ENCODE measurements at places on chromosomes 4 and X.

DNA sequence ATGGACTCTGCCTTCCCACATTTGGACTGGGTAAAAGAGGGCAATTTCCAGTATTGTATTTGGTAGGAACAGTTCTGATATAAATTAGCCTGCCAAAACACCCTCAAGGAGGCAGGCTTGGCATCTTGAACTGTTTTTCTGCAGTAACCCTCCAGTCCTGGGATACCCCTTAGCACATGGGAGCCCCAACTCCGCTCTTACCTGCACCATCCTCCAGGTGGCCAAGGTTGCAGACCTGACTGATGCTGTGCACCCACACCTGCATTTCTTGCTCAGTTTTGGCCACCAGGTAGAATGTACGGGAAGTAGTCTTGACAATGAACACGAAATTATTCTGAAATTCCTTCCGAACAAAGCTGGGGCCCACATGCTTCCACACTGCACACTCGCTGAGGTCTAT, 35.1 kb downstream of the GAB3 start:
- DNase-seq, result no peak

DNA sequence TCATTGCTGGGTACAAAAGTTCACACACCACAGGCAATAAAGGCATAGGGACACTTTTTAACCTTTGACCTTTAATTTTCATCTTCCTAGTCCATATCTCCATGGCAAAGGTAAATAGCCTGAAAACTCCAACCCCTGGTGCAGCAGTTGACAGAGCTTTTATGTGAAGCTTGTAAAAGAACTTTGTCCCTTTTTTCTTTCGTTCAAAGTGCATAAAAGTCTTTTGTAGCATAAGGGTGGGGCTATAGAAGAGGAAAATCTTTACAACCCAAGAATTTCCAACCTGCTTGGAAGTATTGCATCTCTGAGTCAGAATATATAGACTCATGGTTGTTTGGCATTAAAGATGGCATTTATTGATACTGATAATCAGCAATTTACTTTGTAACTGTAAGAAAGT, 20.4 kb downstream of the POF1B start:
- DNase-seq, result no peak

GRCh38 chr4:89511776-89512175, 204.2 kb upstream of the GPRIN3 start:
- no peak for DNase-seq

DNA sequence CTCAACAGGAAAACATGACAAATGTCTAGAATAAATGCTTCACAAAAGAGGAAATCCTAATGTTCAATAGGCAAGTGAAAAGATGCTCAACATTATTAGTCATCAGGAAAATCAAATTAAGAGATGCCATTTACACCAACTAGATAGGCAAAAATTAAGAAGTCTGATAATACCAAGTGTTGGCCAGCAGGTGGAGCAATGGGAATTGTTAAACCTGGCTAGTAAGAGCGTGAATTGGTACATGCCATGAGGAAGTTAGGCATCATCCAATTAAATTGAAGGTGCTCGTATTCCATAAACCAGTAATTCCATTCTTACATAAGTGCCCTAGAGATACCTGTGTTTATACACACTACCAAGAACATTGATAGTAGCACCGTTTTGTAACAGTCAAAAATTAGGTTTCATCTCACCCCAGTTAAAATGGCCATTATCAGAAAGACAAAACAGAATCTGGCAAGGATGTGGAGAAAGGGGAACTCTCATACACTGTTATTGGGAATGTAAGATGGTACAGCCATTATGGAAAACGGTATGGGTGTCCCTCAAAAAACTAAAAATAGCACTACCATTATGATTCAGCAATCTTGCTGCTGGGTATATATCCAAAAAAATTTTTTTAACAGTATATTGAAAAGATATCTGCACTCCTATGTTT, 14.0 kb upstream of the ZCCHC18 start:
- DNase-seq, result peak; percentile 10

- DNase-seq, result no peak
These were observed 639.6 kb downstream of the MID1IP1 start for GRCh38 chrX:39440799-39441284.

DNA sequence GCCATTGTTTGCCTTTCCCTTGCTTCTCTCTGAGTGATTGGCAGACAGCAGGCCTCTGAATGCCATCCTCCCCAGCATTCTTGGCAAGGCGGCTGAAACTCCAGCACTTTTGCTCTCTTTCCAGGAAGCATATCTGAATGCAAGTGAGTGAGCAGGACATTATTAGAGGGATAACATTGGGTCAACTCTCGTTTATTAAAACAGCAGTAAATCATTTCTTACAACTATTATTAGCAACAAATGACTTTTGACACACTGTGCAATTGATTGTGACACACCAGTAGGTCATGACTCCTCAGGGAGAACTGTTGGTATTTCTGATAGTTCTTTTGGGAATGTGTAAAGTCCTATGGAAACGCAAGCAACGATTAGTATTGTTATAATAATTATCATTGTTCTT, 103.8 kb downstream of the EFNB1 start:
- DNase-seq, result no peak

- DNase-seq, result no peak
These were observed 705.1 kb downstream of the CENPC start for GRCh38 chr4:66840178-66840577.

GRCh38 chr4:113528395-113528794, 233.1 kb downstream of the CAMK2D start:
- DNase-seq, result no peak

DNA sequence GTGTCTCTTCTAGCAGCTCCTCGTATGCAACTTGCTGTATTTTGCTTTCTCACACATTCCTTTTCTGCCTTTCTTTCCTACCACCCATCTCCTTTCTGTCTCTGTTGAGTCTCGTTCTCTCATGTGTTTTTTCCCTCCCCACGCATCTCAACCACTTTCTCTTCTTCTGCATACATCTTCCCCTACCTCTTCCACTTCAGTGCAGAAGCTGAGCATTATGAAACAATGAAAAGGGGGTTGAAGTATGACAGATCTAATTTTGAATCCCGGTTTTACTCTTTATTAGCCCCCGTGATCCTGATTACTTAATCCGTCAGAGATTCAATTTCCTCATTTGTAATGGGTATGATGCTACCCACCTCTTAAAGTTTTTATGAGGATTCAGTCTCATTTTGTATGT, 7.3 kb downstream of the FAM241A start:
- no peak for DNase-seq

DNA sequence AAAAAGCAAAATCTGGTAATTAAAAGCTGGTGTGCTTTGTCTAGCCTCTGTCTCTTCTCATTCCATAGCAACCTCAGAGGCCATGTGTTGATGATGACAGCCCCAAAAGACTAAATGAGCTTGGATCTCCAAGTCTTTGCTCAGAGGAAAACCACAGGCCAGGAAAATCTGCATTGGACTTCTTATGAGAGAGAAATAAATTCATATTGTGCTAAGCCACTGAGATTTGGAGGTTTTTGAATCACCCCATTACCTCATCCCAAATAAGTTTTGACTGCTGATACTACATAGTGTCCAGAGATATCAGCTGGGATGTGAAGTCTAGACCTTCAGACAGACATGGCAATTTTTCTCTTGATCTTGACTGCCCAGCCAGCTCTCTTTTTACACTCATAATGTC, 178.6 kb upstream of the DIPK2B start:
- no peak for DNase-seq
